ENCODE measurements at places on chromosomes 1 and 21. TPM values are rescaled to one million over a fixed set of nuclear protein-coding genes. Genes with fewer than 3 reads are reported as not detected.

WDR77 gene
- polyA plus RNA-seq, result 28.1 TPM

FAM131C gene
- polyA plus RNA-seq, result not detected

SERPINC1 gene
- polyA plus RNA-seq, result 0.23 TPM

ATAD3C gene
- polyA plus RNA-seq, result not detected

OVAAL gene
- polyA plus RNA-seq, result not detected

GBP6 gene
- polyA plus RNA-seq, result not detected

ITLN2 gene
- not detected for polyA plus RNA-seq

CXADR gene
- not detected for polyA plus RNA-seq

CD5L gene
- not detected for polyA plus RNA-seq

SAMD11 gene
- polyA plus RNA-seq, result not detected

NUF2 gene
- polyA plus RNA-seq, result 0.37 TPM

TRIM67 gene
- polyA plus RNA-seq, result not detected

DTL gene
- polyA plus RNA-seq, result not detected

ITLN1 gene
- 1.2 TPM for polyA plus RNA-seq

SLAMF8 gene
- 5.7 TPM for polyA plus RNA-seq

PLPP3 gene
- 0.11 TPM for polyA plus RNA-seq

C1orf53 gene
- polyA plus RNA-seq, result 8.3 TPM

IFI6 gene
- 276 TPM for polyA plus RNA-seq

SPRR2B gene
- not detected for polyA plus RNA-seq

VANGL2 gene
- polyA plus RNA-seq, result not detected

TSSK3 gene
- polyA plus RNA-seq, result 1.1 TPM

UBASH3A gene
- polyA plus RNA-seq, result not detected

CD2 gene
- 2.1 TPM for polyA plus RNA-seq

SLFNL1 gene
- polyA plus RNA-seq, result 0.04 TPM

WNT3A gene
- polyA plus RNA-seq, result not detected

F5 gene
- 2.9 TPM for polyA plus RNA-seq

CFHR1 gene
- polyA plus RNA-seq, result not detected

NBPF4 gene
- polyA plus RNA-seq, result not detected

RC3H1 gene
- polyA plus RNA-seq, result 9.3 TPM

SNX7 gene
- polyA plus RNA-seq, result 0.15 TPM

RHBDL2 gene
- polyA plus RNA-seq, result 0.08 TPM

SLC25A34 gene
- polyA plus RNA-seq, result 1.8 TPM

LTN1 gene
- polyA plus RNA-seq, result 6.0 TPM
